ENCODE measurements at places on chromosomes 2 and 18. TPM values are rescaled to one million over a fixed set of nuclear protein-coding genes. Genes with fewer than 3 reads are reported as not detected.
A peak's percentile ranks its signal among the peaks of the same experiment; 100 is the strongest.

DNA sequence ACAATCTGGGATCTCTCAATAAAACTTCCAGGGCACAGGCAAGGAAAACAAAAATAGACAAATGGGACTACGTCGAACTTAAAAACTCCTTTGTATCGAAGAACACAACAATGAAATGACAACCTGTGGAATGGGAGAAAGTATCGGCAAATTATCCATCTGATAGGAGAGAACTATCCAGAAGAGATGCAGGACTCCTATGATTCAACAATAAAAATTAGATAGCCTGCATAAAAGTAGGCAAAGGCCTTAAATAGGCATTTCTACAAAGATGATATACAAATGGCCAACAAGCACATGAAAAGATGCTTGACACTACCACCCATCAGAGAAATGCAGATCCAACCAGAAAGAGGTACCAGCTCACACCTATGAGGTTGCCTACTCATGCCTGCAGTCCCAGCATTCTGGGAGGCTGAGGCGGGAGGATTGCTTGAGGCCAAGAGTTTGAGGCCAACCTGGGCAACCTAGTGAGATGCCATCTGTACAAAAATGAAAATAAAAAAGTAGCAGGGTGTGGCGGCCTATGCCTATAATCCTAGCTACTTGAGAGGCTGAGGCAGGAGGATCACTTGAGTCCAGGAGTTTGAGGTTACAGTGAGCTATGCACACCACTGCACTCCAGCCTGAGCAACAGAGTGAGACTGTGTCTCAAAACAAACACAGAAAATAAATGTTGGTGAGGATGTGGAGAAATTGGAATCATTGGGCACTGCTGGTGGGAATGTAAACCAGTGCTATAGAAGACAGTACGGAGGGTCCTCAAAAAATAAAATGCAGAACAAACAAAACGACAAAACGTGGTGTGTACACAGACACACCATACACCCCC is 21.6 kb downstream of the TWIST2 start:
- DNase-seq = peak; percentile 36

Gene DUSP19
- total RNA-seq = 9.6 TPM

DNA sequence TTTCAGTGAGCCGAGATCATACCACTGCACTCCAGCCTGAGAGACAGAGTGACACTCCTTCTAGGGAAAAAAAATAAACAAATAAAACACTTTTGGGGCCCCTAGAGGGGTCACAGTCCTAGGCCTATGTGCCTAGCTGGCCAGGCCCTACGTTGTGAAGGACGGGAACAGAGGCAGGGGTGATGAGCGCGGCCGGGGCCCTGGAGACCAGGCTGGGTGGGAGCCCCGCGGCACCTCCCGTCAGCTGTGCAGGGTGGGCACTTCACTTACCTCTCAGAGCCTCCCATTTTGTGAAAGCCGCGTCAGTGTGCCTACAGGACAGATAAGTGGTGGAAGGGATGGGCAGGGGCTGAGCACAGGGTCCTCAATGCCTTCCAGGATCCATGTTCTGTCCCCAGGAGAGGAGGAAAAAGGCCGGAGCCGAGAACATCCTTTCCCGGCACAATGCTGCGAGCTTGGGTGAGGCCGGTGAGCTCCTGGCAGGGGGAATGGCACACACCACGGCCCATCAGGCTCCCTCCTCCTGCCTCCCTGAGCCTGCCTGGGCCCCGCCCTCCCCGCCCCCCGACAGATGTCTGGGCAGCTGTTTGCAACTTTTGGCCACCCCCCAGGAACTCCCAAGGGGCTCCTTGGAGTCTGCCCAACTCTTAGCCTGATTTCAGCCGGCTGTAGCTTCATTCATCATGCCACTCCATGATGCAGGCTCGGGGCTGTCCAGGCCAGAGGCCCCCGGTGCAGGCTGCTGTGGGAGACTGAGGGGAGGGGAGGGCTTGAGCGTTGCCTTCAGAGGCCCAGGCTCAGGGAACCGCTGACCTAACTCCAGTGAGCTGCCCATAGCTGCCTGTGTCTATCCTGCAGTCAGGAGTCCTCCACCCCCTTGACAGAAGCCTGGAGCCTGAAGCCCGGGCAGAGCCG is 196.5 kb downstream of the TFCP2L1 start:
- DNase-seq = no peak

GRCh38 chr2:27965841-27966240 is 75.3 kb downstream of the BABAM2 start:
- no peak for DNase-seq

- DNase-seq = no peak
These were observed 23.3 kb upstream of the RMC1 start for GRCh38 chr18:23479829-23480505.

GRCh38 chr2:67873916-67874315 is 188.9 kb downstream of the C1D start:
- DNase-seq = no peak

- no peak for DNase-seq
These were observed 52.7 kb upstream of the NPAS2 start for GRCh38 chr2:100767224-100767653.

DNA sequence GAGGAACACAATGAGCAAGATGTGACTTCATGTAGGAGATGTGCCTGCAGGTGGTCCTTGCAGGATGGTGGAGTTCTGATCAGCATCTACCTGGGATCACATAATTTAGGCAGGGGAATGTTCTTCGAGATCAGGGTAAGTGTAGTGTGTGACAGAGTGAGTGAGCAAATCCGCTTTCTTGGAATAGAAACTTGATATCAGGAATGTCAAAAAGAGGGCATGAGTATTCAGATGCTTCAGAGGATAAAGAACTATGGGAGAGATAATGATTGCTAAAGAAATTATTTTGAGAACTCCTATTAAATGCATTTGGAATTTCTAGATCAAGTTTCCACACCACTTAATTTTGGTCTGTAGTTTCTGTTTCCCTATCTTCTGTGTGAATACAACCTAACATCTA is 463.6 kb upstream of the SLC14A2 start:
- DNase-seq = no peak

GRCh38 chr2:47070155-47070919 is 84.8 kb downstream of the STPG4 start:
- no peak for DNase-seq

Gene C2orf66
- total RNA-seq = not detected

- no peak for DNase-seq
These were observed 40.7 kb upstream of the EPHA4 start for GRCh38 chr2:221612800-221613199.

Gene KIAA2012
- not detected for total RNA-seq

Gene CPLX4
- not detected for total RNA-seq

DNA sequence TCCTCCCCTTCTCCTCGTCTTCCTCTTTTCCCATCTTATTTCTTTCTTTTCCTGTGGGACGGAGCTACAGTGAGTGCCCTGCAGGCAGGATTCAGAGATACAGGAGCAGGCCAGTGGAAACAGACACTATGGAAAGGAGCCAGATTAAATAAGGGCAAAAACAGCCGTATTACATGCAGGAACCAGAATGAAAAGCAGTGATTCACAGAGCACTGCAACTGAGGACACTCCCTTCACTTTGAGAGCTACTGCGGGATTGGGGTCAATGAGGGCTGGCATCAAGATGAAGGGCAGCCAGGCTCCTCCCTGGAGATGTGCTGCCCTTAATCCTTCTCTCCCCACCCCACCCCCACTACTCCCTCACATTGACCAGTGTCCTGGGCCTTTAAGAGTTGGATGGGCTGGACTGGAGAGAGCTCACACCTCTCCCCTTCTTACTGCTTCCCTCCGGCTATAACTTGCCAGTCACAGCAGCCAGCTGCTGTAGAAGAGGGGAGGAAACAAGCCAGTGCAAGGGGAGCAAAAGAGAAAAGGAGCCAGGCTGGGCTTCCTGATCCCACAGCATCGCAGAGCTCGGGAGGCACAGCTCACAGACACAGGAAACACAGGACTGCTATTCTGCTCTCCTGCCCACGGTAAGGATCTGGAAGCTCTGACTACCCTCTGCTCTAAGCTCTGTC is at the start of gene PLCD4:
Gene PLCD4, plus strand, starts transcription at position 464 of the 680 bp plus-strand sequence. CDS start 7,841 bp downstream, outside the sequence.
- DNase-seq = peak; percentile 78

DNA sequence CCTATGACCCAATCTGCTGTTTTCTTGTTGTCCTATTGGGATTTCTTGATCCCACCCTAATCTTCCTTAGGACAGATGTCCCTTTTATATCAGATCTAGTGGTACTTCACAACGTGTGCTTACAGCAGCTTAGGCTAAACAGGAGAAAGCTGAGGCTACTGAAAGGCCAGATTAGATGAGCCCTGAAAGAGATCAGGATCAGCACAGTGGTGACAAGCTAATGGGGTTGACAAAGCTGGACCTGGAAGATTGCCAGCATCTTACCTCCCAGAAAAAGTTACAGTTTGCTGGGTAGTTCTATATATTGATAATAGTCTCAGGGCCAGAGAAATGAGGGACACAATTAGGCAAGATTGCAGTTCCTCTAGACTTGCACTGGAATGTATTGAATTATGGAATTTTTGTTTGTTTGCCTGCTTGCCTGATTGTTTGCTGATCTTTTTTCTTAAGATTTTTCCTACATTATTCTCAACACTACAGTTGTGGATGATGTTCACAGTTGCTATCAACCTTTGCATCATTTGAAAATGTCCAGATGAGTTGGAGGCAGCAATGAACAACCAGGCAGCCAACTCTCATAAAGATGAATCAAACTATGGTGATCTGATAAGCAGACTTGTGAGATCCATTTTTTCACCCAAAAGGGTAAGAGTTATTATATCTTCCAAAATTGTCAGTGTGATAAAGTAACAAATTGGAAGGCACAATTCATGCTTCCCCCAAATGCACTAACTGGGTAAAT is 49.1 kb upstream of the PIK3C3 start:
- DNase-seq = no peak

Gene RGPD4
- total RNA-seq = 0.19 TPM

- no peak for DNase-seq
These were observed 417.7 kb upstream of the SLC14A2 start for GRCh38 chr18:45197526-45197970.

Gene SERPINB5
- total RNA-seq = not detected

GRCh38 chr2:132448771-132449170 is 32.2 kb downstream of the GPR39 start:
- peak; percentile 16 for DNase-seq

DNA sequence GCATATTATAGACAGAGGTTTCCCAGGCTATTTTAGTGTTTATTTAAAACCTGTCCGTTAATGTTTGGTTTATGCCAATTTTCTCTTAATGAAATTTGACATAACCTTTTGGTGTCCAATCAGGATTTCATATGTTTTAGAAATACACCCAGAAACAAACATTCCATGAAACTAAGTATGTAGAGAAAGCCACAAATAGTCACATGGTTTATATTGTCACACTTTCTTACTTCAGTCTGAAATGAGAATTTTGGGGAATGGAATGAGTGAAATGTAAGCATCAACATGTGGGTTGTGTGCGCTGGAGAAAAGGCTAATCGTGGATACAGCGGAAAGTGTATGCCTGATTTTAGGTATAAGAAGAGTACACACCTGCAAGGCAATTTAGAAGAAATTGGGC is 277.0 kb upstream of the RAB12 start:
- no peak for DNase-seq

DNA sequence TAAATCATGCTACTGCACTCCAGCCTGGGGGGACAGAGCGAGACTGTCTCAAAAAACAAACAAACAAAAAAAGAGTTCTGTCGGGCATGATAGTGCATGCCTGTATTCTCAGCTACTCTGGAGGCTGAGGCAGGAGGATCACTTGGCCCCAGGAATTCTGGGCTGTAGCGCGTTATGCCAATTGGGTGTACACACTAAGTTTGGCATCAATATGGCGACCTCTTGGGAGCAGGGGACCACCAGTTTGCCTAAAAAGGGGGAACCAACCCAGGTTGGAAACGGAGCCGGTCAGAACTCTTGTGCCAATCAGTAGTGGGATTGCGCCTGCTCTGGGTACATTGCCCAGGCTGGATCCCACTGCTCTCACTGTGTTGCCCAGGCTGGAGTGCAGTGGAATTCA is 49.7 kb downstream of the SDC1 start:
- no peak for DNase-seq

GRCh38 chr2:119679526-119679837 is 481 bp downstream of the TMEM177 start:
- DNase-seq = no peak

GRCh38 chr18:61608316-61608715 is 275.1 kb downstream of the CDH20 start:
- no peak for DNase-seq

Gene RBKS
- 54.4 TPM for total RNA-seq

- no peak for DNase-seq
These were observed 17.1 kb downstream of the GYPC start for GRCh38 chr2:126672980-126673605.

Gene CFAP65
- total RNA-seq = not detected

DNA sequence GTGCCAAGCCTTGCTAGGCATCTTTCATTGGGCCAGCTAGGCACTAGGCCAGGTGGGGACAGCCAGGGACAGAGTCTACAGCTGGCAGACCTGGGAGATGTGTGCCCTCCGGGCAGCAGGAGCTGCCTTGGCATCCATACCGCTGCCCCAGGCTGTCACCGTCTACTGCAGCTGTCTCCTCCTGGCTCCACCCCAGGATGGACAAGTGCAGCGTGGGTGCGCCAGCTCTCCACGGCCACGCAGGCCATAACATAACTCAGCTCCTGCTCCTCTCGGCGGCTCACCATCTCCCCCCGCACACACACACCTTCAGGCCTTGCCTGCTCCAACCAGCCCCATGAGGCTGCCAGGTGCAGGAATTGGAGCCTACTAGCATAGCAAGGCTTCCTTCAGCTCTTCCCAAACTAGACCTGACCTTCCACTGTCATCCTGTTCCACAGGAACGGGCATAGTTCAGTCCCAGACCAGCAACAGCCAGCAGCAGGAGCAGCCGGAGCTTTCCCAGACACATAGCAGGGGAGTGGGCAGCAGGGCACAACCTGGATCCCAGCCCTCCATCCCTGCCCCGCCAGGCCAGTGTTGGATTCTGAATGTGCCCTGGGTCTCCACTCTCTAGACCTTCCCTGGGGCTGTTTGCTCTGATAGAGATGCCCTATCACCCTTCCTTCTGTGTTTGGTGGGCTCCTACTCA is 2.5 kb upstream of the ADRA2B start:
- DNase-seq = no peak

DNA sequence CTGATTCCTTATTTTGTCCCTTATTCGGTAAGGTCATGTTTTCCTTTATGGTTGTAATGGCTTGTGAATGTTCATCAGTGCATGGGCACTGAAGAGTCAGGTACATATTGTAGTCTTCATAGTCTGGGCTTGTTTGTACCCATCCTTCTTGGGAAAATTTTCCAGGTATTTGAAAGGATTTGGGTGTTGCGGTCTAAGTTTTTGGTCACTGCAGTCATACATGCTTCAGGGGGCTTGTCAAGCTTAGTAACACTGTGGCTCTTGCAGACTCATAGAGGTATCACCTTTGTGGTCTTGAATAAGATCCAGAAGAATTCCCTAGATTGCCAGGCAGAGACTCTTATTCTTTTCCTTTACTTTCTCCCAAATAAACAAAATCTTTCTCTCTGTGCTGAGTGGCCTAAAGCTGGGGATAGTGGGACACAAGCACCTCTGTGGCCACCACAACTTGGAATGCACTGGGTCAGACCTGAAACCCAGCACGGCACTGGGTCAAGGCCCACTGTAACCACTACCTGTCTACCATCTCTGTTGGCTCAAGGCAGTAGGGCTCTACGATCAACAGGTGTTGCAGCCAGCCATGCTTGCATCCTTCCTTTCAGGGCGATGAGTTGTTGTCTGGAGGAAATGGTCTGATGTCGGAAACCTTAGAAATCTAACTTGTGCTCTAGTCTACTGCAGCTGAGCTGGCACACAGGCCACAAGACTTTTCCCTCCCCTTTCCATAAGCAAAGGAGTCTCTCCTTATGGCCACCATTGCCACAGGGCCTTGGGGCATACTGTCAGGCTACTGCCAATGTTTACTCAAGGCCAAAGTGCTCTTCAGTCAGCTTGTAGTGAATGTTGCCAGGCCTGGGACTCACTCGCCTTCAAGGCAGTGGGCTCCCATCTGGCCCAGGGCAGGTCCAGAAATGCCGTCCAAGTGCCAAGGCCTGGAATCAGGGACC is 21.5 kb downstream of the IL1RN start:
- no peak for DNase-seq
